Left lobe of liver (tissue), 2 donors: ENCODE measurements at places on chromosomes 2 and 18. TPM values are rescaled to one million over a fixed set of nuclear protein-coding genes. Genes with fewer than 3 reads are reported as not detected.

The RTKN gene
- 114 TPM for total RNA-seq

The COL4A4 gene
- 2.1 TPM for total RNA-seq

DNA sequence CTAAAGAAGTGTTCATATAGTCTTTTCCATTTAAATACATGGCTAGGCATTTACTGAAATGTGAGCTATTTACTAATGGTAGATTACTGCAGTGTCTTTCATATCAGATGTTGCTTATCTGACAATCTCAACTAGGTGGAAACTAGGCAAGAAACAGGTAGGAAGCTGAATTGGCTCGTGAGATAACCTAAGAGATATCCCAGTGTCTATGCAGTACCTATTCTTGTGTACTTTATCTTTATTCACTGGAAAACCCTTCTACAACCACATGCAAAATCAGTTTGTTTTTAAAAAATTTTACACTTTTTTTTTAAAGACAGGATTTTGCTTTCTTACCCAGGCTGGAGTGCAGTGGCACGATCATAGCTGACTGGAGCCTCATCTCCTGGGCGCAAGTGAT lies 63.8 kb downstream of the PLCL1 start:
- no peak for DNase-seq

DNA sequence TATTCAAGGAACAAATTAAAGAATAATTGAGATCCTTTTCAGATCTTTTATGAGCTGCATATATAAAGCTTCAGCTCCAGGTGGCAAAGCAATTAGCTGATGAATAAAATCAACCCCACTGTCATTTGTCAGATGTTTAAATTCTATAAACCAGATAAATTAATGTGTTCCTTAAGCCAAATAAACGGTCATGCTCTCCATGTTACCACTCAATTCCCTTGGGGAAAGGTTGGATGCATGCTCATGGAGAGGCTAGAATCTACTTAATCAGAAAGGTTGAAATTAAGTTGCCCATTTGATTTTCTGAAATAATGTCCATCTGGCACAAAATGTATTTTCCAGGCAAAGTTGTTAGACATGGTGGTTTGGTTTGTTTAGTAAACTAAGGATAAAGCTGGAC lies 282.5 kb upstream of the SPRED2 start:
- DNase-seq, result no peak

DNA sequence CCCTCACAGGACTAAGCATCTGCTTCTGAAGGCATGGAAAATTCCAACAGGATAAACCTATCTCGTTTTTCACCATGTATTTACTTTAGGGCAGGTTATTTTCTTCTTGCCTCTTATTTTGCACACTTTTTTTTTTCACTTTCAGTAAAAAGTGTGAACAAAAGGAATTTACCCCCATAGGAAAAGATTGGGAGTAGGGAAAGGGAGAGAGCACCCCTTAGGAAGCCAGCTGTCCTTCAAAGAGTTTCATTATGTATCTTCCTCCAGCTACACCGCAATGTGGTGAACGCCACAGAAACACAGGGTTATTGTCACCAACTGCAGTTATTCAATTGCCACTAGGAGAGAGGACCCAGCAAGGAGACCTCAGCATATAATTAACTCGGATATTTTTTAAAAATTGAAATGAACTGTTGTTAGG lies 286.2 kb upstream of the VRK2 start:
- DNase-seq, result no peak

The WDSUB1 gene
- 2.4 TPM for total RNA-seq

DNA sequence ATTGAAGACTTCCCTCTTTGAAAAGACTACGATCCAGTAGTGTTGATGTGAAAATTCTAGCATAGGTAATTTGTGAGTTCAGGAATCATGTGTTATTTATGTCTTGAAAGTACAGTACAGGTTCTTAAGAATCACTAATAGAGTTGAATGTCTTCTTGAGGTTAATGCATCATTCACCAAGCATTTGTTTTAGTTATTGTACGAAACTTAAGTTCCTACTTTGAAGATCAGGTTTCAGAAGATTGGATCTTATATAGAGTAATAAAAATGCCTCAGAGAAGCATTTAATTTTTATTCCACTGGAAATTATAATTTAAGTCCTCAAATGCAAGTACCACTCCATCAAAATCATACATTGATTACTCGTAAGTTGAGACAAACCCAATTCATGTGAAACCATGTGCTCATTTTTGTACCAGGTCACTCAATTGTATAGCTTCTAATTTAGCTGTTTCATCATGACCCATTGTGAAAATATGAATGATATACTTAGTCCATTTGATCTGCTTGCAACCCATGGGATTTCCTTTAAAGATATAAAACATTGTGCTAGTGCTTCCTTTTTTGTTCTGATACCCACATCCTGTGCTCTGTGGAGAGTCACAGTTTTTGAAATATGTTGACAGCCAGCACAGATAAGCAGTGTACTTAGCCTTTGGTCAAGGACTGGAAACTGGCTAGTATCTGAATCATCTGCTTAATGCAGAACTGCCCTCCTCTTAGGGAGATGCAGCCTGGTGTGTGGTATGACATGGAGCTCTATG lies 22.5 kb upstream of the RAB27B start:
- DNase-seq, result no peak

GRCh38 chr2:141569941-141570340 lies 560.9 kb downstream of the LRP1B start:
- DNase-seq, result no peak

- no peak for DNase-seq
Observed at GRCh38 chr2:101623031-101623521, 74.4 kb upstream of the MAP4K4 start.

- no peak for DNase-seq
Observed at GRCh38 chr2:220101980-220102379, 474.6 kb downstream of the SLC4A3 start.

DNA sequence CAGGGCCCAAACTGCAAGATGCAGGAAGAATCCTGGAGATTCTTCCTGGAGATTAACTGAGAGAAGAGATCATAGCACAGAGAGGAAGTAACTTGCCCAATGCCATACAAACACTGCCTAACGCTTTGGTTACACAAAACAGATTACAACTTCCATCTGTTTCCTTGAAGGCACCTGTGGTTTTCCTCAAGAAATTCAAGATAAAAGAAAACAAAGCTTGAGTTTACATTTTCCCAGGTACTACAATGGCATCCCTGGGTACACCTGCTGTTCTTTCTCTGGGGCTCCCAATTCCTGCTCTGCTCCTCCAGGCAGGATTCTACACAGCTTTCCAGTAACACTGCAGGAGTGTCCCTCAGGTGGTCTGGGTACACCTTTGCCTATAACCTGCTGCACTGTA lies 781.9 kb upstream of the ID2 start:
- no peak for DNase-seq

The UPP2 gene
- total RNA-seq, result 0.91 TPM

The CBLN2 gene
- not detected for total RNA-seq

- no peak for DNase-seq
Observed at GRCh38 chr2:171146633-171147032, 14.1 kb downstream of the TLK1 start.

The ZC3H6 gene
- 3.7 TPM for total RNA-seq

DNA sequence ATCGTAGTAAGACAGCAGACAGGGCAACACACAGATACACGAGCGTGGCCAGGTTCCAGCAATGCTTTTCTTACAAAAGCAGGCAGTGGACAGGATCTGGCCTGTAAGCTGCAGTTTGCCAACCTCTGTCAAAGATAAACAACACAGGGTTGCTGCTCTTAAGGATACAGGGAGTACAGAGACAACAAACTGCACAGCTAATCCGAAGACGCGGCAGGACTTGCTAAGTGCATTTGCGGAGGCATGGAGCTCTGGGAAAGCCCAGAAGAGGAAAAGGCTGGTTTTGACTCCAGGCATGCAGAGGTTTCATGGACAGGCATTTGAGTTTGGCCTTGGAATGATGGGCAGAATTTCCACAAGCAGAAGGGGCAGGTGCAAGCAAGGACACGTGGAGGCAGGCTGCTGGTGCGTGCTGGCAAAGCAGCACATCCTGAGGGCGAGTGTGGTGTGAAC lies 24.4 kb downstream of the SERTAD2 start:
- DNase-seq, result peak; percentile 70
